CD4-positive, alpha-beta T cell treated with Interferon alpha-2 for 1 hour (primary cell): ENCODE measurements at places on chromosomes 1 and 21.

GRCh38 chr1:94020764-94021579 lies 100.0 kb downstream of the ABCA4 start:
- DNase-seq: peak; percentile 20

DNA sequence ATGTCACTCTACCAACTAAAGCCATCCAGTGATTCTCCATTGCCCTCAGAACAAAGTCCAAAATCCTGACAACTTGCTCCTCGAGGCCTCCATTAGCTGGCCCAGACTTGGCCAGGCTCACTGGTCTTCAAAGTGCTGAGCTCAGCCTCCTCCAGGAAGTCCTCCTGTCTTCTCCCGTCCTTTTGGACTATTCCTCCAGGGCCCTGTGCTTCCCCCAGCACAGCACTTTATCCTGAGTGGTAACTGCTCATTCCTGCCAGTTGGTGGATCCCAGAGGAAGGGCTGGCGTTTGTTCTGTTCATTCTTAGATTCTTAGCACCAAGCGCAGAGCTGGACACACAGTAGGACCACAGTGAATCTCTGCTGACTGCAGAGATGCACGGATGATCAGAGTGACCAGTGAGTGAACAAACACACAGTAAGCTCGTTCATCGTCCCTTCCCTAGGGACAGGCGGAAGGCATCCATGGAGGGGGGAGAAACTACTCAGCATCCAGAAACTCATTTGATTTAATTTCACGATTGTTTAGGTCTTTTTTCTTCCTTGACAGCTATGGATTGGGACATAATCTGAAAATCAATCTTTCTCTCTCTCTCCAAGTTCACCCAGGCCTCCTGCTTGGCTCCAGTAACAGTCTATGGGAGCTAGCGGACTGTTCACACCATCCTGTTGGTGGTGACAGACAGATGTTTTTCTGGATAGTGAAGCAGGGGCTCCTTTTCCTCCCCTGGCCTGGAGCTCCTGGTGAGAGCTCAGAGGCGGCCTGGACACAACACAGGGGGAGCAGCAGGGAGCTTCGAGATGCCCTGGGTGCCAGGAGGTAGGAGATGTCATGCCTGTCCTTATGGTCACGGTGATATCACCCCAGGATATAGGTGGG lies 180.2 kb downstream of the PTPRU start:
- DNase-seq: no peak

- DNase-seq: no peak
Observed at GRCh38 chr1:152244576-152245273, 20.7 kb upstream of the HRNR start.

GRCh38 chr1:215987092-215987875 lies 420.2 kb downstream of the KCTD3 start:
- no peak for DNase-seq

- DNase-seq: no peak
Observed at GRCh38 chr1:184025242-184025675, 12.3 kb downstream of the COLGALT2 start.

DNA sequence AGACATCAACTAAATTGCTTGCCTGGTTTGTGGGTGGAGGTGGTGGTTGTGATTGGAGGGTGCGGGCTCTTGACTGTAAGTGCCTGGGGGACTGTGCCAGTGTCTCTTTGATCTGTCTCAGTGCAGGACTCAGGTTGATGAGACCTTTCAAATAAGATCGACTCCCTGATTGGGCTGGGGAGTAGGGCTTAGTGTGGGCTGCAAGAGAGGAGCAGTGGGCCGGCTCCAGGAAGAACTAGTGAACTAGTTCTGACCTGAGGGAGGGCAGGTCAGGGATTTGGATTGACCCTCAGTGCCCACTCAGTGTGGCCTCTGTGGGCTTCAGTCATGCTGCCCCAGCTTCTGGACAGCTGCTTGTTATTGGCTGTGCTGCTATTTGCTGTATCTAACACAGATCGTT lies 130.6 kb upstream of the CACNA1E start:
- DNase-seq: no peak

GRCh38 chr1:19411612-19412011 lies 73.7 kb downstream of the CAPZB start:
- DNase-seq: peak; percentile 17

- DNase-seq: no peak
Observed at GRCh38 chr1:107357376-107357775, 216.5 kb downstream of the NTNG1 start.
